ENCODE measurements at places on chromosomes 3 and 15.

DNA sequence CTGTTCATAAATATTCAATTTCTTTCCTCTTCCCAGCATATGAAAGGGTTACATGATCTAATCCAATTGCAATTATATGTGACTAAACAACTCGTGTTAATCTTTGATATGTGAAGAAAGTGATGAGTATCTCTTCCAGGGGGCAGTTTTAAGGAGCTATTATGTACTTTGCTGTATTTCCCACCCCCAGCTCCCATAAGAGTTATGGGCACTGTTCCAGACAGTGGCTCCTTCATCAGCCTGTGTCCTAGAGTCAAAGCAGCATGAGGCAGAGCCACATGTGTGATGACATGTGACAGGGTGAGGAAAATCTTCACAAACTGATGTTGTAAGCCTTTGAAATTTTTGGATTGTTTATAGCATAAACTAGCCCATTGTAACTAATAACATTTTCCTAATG lies 315.4 kb downstream of the DIPK2A start:
- DNase-seq = no peak

- DNase-seq = peak; percentile 12
Observed at GRCh38 chr15:33963831-33964664, 4.2 kb upstream of the CHRM5 start.

DNA sequence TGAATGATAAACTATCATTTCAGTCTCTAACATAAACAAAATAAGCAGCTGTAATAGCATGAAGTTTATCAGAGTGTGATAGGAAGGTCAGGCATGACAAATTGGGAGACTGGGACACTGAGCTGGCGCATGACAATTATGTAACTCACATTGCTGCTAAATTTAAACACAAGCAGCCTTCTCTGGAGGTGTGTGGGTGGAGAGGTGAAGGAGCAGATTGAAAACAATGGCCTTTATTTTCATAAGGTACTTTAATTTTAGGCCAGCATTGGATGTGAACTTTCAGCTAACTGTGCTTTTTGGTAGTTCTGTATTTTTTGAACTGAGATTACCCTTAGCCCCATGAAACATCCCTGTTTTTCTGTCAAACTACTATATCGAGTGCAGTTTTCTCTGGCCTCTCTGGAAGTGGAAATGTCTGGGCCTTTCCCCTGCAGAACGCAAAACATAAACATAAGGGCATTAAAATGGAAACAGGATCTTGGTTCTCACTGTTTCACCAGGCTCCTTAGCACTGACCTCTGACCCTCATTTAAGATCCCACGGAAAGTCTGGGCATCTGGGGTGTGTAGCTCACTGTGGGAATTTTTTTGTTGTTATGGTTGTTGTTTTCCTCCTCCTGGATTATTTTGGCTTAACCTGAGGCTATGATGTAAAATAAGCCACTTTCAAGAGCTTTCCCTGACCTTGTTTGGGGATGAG lies 160.1 kb upstream of the DPH6 start:
- DNase-seq = no peak

- DNase-seq = peak; percentile 69
Observed at GRCh38 chr3:139519998-139520737, 19.4 kb downstream of the RBP1 start.

DNA sequence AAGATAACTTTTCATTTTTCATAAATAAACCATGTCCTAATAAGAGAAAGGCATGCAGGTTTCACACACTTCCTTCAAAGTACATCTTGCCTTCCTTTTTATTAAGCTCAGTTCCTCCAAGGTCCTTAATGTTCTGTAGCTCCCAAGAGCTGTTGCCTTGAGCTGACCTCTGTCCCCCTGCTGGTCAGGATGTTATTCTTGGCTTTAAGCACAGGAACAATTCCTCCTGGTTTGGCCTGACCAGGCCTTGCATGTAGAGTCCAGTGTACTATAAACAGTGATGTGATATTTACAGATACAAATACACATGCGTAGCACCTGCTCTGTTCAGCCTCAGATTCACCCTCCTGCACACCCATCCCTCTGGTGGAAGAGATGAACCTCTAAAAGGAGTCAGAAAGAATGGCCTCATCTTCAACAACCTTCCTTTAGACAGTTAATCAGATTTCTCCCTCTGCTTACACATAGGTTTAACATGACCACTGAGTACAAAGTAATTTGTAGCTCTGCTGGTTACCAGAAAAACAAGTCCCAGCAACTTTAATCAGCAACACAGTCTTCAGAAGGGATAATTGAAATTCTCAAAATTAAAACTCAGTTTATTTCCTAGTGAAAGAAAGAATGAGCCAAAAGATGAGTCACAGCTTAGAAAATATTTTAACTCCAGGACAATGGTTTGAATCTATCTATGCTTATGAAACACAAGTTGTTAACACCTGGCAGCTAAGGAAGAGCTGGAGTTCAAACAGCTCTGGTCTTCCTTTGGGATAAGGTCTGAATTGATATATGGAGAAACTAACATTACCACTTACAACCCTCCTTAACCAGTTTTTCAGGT lies 46.5 kb downstream of the PTPN9 start:
- DNase-seq = peak; percentile 49

DNA sequence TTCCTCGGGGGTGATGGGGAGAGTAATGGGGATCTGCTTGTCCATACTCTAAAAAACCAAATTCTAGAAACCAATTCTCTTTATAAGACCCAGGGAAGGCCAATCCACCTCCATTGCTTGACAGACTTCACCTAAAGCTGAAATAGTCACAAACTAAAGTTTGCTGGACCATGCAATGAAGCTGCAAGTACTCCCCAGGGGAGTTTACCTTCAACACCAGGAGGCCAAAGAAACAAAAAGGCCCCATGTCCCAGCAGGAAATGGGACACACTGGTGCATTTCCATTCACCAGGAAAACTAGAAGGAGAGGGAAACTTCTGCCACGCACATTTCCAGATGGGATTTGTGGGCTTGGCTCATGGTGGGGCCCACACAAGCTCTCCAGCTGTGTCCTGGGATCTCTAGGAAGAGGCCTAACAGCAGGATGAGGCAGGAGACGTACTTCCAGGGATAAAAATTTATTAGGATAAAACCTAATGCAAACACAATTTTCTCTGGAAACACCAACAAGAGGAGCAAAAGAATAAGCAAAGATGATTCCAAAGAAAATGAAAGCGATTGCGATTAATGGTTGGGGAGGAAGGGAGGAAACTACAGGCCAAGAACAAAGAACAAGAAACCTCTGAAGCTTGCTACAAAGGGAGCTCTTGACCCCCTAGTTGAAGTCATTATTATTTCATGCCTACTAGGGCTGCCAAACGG lies 238.0 kb upstream of the LRTM1 start:
- no peak for DNase-seq

GRCh38 chr3:179688850-179689249 lies 36.0 kb downstream of the USP13 start:
- no peak for DNase-seq

DNA sequence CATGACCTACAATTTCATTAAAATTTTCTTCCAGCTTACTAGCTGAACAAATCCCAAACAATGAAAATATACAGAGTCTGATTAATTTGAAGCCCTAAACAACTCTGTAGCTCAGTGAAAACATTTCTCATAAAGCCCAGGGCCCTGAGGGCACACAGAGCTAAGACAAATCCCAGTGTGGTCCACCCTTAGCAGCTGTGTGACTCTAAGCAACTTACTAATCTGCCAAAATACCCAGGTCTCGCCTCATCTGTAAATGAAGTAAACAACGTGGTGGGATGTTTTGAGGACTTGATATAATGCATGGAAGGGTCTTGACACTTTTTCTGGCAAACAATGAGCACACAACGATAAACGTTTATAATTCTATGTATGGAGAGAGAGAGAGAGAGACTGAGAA lies 158.4 kb downstream of the FHIT start:
- DNase-seq = no peak

DNA sequence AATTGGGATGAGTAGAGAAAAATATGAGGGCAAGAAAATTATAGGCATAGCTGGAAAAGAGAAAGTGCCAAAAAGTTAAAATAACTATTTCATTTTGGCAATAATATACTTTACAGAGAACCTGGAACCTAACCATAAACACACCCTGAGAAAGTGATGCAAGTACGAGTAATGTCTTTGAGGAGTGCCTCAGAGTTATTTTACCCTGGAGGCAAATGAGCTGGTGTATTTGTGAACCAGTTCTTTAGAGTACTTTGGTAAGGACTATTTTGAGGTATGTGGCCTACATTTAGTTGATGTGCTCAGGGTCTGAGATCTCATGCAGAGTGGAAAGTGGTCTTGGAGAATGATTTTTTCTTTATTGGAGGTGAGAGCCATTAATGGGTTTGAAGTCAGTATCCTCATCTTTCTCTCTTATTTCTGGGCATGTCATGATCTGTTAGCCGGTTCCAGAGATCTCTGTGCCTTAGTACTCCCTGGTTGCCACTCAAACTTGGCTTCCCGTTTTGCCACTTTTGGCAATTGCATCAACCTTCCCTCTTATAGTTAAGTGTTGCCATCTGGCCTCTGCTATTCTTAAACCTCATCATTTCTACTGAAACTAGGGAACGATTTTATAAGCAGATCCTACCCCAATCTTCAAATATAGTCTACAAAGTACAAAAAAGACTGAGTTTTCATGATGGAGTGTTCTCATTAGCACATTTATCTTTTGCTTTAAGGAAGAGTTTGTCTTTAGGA lies 145.7 kb downstream of the EPHA6 start:
- no peak for DNase-seq

All from HCT116 (cell line).